T-helper 22 cell (primary cell): ENCODE measurements at places on chromosomes 5 and 9.

DNA sequence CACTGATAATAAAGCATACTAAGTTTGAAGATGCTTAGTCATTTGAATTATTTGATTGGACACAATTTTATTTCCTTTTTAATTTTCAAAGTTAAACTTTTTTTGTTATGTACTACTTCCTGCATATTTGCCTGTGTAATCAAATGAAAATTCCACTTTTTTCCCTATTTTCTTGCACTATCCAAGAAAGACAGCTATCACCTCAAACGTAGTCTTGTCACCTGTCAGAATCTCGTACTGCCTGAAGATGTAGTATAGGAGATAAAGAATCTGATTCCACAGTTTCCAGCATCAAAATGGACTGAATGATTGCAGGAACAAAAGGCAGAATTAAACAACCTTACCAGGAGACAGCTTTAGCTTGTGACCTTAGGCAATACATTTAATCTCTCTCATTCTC, 818.8 kb downstream of the MAT2B start:
- DNase-seq: no peak

- no peak for DNase-seq
These were observed 30.1 kb upstream of the SNX24 start for GRCh38 chr5:122815218-122815767.

GRCh38 chr5:51829691-51830090, 446.4 kb downstream of the ISL1 start:
- no peak for DNase-seq

DNA sequence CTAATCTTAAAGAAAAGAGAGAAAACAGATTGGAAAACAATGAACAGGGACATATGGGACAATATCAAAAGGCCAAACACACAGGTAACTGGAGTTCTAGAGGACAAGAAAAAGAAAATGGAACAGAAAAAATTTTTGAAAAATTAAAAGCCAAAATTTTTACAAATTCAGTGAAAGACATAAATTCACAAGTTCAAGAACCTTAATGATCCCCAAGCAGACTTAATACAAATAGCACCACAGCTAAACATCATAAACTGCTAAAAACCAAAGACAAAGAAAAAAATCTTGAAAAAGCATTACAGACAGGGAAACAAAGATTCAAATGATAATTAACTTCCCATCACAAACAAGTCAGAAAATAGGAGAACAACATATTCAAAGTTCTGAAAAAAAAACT, 338.5 kb upstream of the SLC30A5 start:
- no peak for DNase-seq

- DNase-seq: peak; percentile 49
These were observed 151.1 kb upstream of the ERCC6L2 start for GRCh38 chr9:95724253-95724991.
